ENCODE measurements at places on chromosomes 7 and 10. TPM values are rescaled to one million over a fixed set of nuclear protein-coding genes. Genes with fewer than 3 reads are reported as not detected.

Gene NPY4R
- total RNA-seq = 3.5 TPM

Gene BTBD16
- 4.5 TPM for total RNA-seq

Gene SCART1
- 0.80 TPM for total RNA-seq

Gene PDZD7
- total RNA-seq = 4.8 TPM

Gene VWA2
- 19.8 TPM for total RNA-seq

Measured in lower leg skin (tissue), 4 donors.